Right ventricle myocardium inferior (tissue), 1 donor: ENCODE measurements at places on chromosomes 6 and 20. TPM values are rescaled to one million over a fixed set of nuclear protein-coding genes. Genes with fewer than 3 reads are reported as not detected.

The FOXP4 gene
- total RNA-seq = 13.9 TPM

GRCh38 chr6:830667-831327 lies 137.9 kb upstream of the EXOC2 start:
- no peak for DNase-seq

GRCh38 chr20:11092151-11092550 lies 418.4 kb upstream of the JAG1 start:
- DNase-seq = no peak

GRCh38 chr6:159645640-159646039 lies 47.4 kb downstream of the SOD2 start:
- DNase-seq = no peak

The MAS1 gene
- not detected for total RNA-seq

GRCh38 chr6:96862560-96862959 lies 25.3 kb upstream of the GPR63 start:
- DNase-seq = no peak

GRCh38 chr6:29941016-29941415 lies 1.3 kb upstream of the HLA-A start:
- DNase-seq = no peak

- DNase-seq = no peak
These were observed 37.1 kb downstream of the MYLK4 start for GRCh38 chr6:2713473-2714110.
